ENCODE measurements at places on chromosomes 4 and X.

DNA sequence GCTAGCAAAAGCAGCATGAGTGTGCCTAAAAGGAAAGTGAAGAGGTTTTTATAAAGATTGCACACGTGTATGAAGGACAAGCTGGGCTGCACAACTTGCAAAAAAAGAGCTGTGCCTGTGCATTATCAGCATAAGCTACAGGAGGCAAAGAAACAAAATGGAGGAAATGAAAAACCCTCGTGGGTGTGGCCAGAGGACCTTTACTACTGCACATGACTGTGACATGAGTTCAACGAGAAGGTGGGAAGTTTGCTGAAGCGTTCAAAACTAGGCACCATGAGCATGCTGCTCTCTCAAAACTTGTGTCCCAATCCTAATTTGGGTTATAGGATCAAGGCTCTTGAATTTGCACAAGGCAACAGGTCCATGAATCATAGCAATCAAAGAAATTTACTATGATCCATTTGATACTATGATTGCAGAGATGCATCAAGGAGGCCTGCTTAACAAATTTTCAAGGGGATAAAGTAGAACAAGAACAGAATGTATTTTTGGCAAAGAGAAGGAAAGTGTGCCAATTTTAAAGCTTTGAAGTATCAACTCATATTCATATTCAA is 38.1 kb upstream of the CXorf38 start:
- no peak for DNase-seq

- no peak for DNase-seq
Measured at GRCh38 chrX:40950546-40950945, 134.7 kb upstream of the USP9X start.

- DNase-seq, result no peak
Measured at GRCh38 chr4:25540734-25541133, 114.9 kb upstream of the SLC34A2 start.

GRCh38 chr4:152101556-152102435 is 341.0 kb upstream of the GATB start:
- DNase-seq, result no peak

- DNase-seq, result no peak
Measured at GRCh38 chrX:56569378-56570057, 6.1 kb downstream of the UBQLN2 start.

DNA sequence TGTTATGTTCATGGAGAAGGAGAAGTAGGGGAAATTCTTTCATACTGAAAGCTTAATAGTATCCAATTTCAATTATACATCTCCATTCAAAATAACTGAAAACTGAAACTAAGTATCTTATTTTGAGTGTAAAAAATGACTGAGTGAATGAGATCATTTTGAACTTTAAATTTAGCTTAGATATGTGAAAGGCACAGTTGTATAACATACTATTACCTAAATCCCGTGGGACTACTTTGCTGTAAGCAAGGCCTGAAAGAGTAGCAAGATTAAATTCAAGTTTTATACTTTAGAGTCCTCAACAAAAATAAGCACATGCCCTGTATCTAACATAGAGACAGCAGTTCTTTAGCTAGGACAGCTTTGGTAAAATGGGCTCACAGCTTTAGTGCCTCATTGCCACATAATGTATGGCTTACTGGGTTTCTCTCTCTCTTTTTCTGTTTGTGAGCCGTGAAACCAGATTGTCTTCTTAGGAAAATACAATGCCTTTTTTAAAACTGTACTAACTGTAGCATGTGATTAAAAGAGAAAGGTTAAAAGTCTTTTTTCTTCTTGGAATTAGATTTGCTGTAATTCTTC is 43.2 kb downstream of the GSTCD start:
- DNase-seq, result no peak

DNA sequence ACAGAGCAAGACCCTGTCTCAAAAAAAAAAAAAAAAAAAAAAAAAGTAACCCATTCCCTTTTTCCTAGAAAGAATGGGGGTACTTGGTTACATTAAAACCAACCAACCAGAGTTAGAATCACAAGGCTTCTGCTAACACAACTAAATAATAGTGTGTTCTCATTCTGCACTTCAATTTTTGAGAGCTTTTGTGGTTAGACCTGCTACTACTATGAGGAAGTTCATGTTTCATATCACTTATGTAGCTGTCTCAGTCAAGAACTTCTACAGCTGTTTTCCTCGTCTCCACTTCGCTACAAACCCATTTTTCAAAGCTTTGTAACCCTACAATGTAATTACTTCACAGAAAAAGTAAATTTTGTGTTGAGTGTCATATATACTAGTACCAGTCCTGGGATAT is 58.3 kb downstream of the PDHA2 start:
- no peak for DNase-seq

- DNase-seq, result no peak
Measured at GRCh38 chrX:51837921-51838320, 55.5 kb upstream of the MAGED1 start.

GRCh38 chr4:5921101-5921980 is 28.5 kb upstream of the CRMP1 start:
- no peak for DNase-seq

- DNase-seq, result no peak
Measured at GRCh38 chr4:175947117-175947722, 118.4 kb upstream of the WDR17 start.

GRCh38 chr4:99762728-99763127 is 53.9 kb upstream of the DAPP1 start:
- DNase-seq, result no peak

DNA sequence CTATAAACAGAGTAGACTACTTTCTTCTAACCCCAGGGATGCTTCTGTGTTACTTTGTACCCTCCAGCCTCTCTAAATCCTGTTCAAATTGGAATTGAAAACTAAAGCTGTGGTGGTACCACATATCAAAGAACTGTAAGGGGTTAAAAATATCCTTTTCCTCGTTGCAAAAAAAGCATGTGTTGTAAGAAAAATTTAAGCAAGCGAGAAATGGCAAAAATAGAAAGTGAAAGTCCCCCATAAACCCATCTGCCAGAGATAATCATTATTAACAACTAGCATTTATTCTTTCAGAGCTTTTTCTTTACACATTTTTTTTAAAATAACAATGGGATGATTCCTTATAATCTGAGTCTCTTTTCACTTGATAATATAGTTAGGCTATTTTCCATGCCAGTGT is 40.6 kb downstream of the TMEM164 start:
- no peak for DNase-seq

DNA sequence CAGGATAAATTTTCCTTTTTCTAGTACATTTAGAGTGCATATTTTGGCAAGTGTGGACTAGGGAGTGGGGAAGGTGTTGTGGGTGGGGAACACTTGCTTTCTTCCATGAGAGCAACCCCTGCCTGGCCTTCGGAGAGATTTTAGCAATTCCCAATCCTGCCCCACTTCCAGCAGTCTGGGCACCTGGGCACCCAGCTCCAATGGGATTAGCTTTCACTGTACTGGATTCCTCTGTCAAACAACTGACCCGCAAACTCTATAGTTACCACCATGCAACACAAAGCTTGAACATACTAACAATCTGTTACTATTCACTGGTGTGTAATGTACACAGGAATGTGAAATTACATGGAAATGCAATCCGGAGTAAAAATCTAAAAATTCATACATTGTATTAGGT is 50.3 kb downstream of the SH3RF1 start:
- no peak for DNase-seq

- DNase-seq, result peak; percentile 52
Measured at GRCh38 chr4:143700046-143700415, 444 bp downstream of the FREM3 start.

GRCh38 chr4:80043541-80043940 is 29.5 kb downstream of the ANTXR2 start:
- DNase-seq, result no peak

Measured in aorta (tissue), 5 donors.